Activated naive CD4-positive, alpha-beta T cell treated with Interleukin-2 at 50 U/mL for 16 hours (primary cell): ENCODE measurements at places on chromosomes 3 and 15.

DNA sequence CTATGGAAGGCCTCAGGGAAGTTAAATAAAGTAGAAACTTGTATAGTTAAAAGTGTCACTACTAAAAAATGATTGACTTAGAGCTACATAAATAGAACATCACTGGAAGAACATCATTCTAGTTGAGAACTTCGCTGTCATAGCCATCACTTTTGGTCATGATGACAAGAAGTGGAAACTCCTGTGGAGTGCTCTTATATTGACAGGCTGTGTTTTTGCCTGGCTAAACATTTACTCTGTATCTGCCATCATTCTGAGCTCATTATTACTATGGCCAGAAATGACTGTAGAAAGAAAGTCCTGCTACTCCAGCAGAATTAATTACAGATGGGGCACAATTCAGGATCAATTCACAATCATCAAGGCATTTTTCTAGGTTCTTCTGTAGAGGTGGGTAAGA lies 165.1 kb upstream of the GOLIM4 start:
- DNase-seq = no peak

- no peak for DNase-seq
These were observed 55.3 kb downstream of the ADAMTSL3 start for GRCh38 chr15:83709241-83709640.

GRCh38 chr15:66720206-66721010 lies 18.4 kb downstream of the SMAD6 start:
- peak; percentile 10 for DNase-seq

DNA sequence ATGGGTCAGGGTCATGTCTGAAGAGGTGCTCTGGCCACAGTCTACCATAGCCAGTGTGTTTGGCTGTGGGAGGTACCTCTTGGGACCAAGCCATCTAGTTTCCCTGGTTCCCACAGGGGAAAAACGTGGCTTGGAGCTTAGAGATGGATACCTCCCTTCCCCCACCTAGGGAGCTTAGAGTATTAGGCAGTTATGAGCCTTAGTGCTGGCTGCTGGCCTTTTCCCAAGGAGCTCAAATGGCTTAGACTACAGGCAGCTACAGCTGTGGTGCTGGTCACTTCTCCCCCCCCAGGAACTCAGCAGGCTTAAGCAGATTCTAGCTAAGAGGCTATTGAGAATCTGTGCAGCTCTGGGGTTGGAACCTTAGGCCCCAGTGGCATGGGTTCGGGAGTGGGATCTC lies 591.2 kb downstream of the NSUN3 start:
- DNase-seq = no peak

- no peak for DNase-seq
These were observed 52.4 kb upstream of the CMSS1 start for GRCh38 chr3:99765042-99765942.

- no peak for DNase-seq
These were observed 120.4 kb upstream of the IQSEC1 start for GRCh38 chr3:13193320-13194284.
